ENCODE measurements at places on chromosomes 3 and 15. TPM values are rescaled to one million over a fixed set of nuclear protein-coding genes. Genes with fewer than 3 reads are reported as not detected.

The GOLGA8J gene
- total RNA-seq, result 0.16 TPM

The KNL1 gene
- 18.4 TPM for total RNA-seq

The TRIM59 gene
- 3.2 TPM for total RNA-seq

The DNAH1 gene
- total RNA-seq, result 0.74 TPM

The GRIP2 gene
- 0.18 TPM for total RNA-seq

The TMEM202 gene
- not detected for total RNA-seq

The SCN11A gene
- total RNA-seq, result not detected

The GMNC gene
- total RNA-seq, result not detected

The RASL12 gene
- not detected for total RNA-seq

The ISL2 gene
- 0.11 TPM for total RNA-seq

The DAZL gene
- total RNA-seq, result not detected

The FOXB1 gene
- not detected for total RNA-seq

The CLDN18 gene
- total RNA-seq, result not detected

The PCSK6 gene
- total RNA-seq, result 11.1 TPM

The SENP2 gene
- total RNA-seq, result 36.2 TPM

The PRR20G gene
- not detected for total RNA-seq

The VPS8 gene
- 51.5 TPM for total RNA-seq

The PLCB2 gene
- 3.2 TPM for total RNA-seq
